ENCODE measurements at places on chromosomes 12 and 14.

DNA sequence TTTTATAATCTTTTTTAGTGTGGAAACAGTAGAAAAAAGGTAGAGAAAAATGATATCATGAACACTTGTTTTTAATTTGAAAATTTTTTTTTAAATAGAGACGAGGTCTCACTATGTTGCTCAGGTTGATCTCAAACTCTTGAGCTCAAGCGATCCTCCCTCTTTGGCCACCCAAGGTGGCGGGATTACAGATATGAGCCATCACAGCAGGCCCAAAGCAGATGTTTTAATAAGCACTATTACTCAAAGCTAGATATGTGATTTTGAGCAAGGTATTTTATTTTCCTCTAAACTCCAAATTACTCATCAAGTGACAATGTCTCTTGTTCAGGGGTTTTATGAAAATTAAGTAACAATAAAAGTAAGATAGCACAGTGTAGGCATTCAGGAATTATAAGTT, 10.7 kb upstream of the WDR89 start:
- no peak for DNase-seq

- DNase-seq: no peak
Observed at GRCh38 chr14:101122237-101123141, 219.0 kb upstream of the RTL1 start.

DNA sequence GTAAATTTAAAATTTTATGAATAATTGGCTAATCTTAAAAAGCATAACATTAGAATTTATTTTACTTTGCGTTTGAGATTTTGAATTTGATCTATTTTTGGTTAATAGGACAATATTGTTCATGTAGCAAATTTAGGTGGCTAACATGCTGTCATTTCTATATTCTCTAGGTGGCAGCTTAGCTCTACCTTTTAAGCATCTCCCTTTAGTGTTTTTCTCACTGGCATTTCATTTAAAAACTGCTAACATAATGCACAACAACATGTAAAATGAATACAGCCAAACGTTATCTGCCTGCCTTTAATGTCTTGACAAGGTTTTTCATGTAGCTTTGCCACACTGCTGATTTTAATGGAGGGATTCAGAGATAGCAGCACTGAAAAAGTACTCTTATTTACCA, 272.4 kb upstream of the FBXO33 start:
- no peak for DNase-seq

DNA sequence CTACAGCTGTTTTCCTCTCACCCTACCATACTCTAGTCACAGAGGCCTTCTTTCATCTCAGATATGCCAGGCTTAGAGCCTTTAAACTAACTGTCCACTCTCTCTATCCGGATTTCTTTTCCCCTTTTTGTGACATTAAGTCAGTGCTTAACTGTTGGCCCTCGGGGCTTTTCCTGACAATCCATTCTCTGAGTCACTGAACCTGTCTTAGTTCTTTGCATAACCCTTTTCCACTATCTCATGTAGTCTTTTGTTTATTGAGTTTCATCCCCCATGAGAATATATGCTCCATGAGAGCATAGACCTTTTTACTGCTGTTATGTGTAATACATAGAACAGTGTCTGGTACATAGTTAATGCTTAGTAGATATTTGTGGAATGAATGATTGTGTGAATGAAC, 68.7 kb downstream of the PLEKHA5 start:
- no peak for DNase-seq

DNA sequence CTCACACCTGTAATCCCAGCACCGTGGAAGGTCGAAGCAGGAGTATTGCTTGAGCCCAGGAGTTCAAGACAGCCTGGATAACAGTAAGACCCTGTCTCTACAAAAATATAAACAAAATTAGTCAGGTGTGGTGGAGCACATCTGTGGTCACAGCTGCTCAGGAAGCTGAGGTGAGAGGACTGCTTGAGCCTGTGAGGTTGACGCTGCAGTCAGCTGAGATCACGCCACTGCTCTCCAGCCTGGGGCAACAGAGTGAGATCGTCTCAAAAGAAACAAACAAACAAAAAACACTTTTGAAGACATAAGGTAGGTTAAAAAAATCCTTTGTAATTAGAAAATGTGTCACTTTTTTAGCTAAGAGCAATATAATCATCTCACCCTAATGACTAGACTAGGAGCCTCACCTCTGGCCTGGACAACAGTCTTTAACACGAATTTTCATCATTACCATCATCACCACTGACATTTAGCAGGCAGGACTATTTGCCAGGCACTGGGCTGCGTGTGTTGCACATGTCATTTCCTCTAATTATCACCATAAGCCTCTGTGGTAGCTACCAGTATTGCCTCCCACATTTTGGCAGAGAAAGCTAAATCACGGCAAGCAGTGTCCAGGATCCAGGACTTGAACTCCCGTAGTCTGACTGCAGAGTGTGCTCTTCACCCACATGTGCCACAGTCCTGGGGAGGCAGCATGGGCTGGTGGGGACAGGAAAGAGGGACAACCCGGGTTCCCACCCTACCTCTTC, 4.6 kb upstream of the SYCP3 start:
- DNase-seq: no peak

- no peak for DNase-seq
Observed at GRCh38 chr12:77113971-77114370, 48.6 kb upstream of the E2F7 start.

DNA sequence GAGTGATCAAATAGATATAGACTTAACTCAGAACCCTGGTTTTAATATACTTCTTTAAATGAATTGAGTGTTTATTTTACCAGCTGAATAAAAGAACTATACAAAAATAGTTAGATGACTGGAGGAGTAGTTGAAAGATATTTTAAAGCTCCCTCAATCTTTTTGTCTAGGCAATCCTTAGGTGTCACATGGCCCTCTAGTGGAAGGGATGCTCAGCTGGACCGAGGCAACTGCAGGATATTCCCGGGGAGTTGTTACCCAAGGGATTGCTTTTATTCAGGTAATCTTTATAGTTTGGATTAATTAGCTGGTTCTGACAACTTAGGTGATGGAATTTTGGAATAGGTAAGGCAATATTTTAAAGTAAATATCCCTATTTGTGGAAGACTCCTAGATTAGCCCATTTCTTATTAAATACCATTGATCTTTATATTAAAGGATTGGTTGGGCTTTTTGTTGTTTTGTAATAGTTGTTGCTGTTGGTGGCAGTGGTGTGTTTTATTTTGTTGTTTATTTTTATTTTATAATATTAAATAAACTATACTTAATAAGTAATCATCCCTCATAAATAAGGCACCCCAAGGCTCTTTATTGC, 57.1 kb downstream of the ZDHHC17 start:
- DNase-seq: no peak

GRCh38 chr12:62799766-62800406, 135.1 kb downstream of the PPM1H start:
- DNase-seq: no peak

DNA sequence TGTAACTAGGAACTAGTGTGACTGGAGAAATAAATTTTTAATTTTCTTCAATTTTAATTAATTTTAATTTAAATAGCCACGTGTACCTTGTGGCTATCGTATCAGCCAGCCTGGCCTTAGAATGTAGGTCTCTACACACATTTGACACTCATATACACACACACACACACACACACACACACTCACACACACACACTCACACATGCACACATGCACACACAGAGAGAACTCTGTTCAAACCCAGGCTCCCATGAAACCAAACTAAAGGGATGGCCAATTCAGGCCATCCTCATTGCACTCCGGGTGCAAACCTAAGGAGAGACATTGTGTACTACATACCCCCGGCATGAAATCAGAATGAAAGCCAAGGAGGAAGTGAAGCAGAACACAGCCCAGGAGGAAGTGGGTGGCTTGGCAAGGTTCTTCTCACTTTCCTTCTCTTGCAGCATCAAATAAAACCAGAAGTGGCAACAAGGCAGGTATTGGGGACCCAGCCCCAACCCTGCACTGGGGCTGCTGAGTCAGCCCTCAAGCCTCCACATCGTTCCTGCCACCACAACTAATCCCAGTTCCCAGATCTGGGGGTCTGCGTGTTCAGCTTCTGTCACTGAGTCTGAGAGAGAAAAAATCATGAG, 26.2 kb upstream of the CHPT1 start:
- no peak for DNase-seq

DNA sequence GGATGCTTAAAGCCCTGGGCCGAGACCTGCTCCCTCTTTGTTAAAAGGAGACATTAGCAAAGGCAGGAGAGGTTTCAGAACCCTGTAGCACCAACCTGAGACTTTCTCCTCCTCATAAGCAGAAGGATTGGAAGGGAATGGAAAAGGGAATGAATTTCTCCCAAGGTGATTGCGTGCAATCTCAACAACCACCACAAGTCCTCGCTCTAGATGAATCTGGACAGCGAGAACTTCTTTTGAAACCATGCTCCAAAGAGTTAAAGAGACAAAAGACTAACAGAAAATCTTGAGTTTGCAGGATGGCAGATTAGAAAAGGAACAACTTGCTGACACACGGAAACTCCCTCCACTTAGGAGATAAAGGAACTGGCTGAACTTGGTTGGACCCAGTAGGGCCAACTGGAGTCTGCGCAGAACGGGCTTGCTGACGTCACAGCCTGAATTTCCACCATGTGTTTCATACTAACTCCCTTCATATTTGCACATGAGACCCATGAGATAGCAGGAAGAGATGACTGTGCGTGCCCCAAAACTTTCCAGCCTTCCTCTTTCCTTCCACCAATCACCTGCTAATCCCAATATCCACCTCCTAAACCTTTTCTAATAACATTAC, 137.0 kb downstream of the PTPN11 start:
- DNase-seq: no peak

GRCh38 chr14:63881926-63882325, 29.1 kb downstream of the SYNE2 start:
- no peak for DNase-seq

- DNase-seq: no peak
Observed at GRCh38 chr12:10065241-10065640, 33.5 kb downstream of the CLEC1A start.

DNA sequence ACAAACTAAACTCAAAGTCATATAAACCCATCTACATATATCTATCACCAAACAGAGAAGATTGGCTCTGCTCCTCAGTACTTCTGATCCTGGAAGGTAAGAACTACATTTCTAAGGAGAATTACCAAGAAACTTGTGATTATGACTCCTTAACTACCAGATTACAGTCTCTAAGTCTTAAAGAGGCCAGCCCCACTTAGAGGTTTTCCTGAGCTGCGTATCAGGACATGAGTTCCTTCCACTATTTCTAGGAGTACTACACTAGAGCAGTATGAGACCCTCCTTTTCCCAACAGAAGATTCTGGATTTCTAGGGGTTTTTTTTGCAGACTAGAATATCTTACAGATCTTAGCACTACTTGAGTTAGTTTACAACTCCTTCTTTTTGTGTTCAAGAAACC, at the start of gene NOXRED1:
TSS of gene NOXRED1 (minus strand) at position 101 of the 400 bp plus-strand sequence. CDS start 634 bp downstream, outside the sequence.
- no peak for DNase-seq

DNA sequence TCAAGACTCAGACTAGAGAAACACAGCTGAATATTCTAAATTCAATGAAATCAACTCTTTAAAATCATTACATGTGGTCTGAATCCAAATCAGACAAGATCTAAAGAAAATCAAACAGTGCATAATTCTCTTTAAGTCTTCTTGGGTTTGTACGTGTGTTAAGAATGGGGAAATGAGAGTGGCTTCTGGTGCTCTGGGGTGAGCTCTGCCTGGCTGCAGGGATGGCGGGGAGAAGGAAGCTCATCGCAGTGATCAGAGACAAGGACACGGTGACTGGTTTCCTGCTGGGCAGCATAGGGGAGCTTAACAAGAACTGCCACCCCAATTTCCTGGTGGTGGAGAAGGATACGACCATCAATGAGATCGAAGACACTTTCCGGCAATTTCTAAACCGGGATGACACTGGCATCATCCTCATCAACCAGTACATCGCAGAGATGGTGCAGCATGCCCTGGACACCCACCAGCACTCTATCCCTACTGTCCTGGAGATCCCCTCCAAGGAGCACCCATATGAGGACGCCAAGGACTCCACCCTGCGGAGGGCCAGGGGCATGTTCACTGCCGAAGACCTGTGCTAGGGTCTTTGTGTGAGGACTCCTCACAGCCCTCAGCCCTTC, 20.9 kb downstream of the SENP1 start:
- DNase-seq: no peak

DNA sequence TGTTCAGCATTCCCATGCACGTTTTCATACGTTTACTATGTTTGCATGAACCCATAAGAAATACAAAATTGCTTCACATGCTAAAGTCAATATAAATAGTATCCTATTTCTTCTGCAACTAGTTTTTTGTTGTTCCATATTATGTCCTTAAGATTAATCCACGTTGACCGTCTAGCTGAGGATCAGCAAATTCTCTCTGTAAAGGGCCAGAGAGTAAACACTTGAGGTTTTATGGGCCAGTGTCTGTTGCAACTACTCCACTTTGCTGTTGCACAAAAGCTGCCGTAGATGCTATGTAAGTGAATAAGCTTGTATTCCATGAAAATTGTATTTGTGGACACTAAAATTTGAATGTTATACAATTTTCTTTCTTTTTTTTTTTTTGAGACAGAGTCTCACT, 21.1 kb upstream of the PITPNM2 start:
- no peak for DNase-seq

DNA sequence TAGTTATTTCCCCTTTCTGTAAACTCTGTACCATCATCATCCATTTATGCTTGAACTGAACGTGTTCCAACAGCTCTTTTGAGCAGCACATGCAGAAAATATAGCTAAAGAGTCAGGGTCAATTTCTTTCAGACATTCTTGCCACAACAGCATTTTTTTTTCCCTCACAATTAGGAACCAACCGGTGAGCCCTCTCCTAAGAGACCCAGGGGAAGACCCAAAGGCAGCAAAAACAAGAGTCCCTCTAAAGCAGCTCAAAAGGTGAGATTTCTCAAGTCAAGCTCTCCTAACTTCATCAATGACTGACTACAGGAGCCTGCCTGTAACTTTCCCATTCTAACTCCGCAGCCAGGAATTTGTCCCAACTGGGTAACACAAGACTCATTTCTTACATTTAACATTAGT, 3.5 kb downstream of the HMGA2 start:
- DNase-seq: no peak

GRCh38 chr12:65593239-65593701, 231.0 kb upstream of the HMGA2 start:
- DNase-seq: no peak

- no peak for DNase-seq
Observed at GRCh38 chr12:102423462-102423861, 56.9 kb downstream of the IGF1 start.

- no peak for DNase-seq
Observed at GRCh38 chr12:26281320-26281719, 85.9 kb downstream of the SSPN start.

- DNase-seq: no peak
Observed at GRCh38 chr14:59334253-59334652, 130.9 kb downstream of the GPR135 start.

DNA sequence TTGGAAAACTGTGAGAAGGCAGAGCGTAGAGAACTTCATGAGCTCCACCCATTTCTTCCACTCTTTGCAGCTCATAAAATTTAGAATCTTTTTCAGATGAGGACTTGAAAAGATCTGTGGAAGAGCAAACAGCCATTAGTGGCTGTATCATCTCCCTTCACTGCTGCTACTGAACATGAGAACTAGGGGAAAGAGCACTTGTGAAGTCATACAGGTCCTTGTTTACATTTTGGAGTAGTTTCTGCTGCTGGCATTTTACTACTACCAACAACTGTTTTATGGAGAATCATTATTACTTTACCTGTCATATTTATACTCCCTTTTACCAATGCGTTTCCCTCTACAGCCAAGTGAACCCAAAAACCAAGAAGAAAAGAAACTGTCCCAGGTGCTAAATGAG, 41.0 kb downstream of the RPGRIP1 start:
- DNase-seq: no peak
